ENCODE measurements at places on chromosomes 2 and 18.

DNA sequence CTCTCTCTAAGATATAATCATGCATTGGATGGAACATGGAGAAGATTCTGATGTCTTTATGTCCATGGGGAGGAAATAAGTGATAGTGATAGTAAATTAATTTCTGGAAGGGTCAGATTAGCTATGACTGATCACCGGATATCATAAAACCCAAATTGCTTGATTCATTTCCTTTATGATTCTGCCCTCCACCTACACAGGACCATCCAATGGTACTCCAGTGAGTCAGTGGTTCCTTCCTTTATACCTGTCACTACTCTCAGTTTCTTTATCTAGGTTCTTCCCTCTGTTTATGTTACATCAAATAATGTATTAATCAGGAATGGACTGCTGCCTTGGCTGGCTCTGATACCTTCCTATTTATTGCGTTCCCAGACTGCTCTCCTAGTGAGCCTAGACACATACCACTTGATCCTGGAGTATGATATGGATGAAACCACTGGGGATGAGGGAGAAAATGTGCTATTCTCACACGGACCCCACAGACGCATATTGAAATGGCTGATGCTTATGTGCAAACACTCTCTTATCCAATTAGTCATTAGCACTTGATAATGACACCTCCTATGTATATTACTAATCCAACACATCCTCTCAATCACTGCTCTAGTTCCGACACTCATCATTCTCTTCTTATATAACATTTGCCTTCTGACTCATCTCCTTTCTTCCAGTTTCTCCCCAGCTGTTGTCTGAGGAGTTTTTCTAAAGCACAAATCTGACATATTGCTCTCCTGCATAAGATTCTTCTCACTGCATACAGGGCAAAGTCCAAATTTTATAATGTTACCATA, 315.6 kb downstream of the INSIG2 start:
- no peak for DNase-seq

GRCh38 chr18:24876266-24876665, 415.8 kb downstream of the HRH4 start:
- no peak for DNase-seq

- DNase-seq, result no peak
Measured at GRCh38 chr2:44079686-44080085, 83.9 kb upstream of the LRPPRC start.

DNA sequence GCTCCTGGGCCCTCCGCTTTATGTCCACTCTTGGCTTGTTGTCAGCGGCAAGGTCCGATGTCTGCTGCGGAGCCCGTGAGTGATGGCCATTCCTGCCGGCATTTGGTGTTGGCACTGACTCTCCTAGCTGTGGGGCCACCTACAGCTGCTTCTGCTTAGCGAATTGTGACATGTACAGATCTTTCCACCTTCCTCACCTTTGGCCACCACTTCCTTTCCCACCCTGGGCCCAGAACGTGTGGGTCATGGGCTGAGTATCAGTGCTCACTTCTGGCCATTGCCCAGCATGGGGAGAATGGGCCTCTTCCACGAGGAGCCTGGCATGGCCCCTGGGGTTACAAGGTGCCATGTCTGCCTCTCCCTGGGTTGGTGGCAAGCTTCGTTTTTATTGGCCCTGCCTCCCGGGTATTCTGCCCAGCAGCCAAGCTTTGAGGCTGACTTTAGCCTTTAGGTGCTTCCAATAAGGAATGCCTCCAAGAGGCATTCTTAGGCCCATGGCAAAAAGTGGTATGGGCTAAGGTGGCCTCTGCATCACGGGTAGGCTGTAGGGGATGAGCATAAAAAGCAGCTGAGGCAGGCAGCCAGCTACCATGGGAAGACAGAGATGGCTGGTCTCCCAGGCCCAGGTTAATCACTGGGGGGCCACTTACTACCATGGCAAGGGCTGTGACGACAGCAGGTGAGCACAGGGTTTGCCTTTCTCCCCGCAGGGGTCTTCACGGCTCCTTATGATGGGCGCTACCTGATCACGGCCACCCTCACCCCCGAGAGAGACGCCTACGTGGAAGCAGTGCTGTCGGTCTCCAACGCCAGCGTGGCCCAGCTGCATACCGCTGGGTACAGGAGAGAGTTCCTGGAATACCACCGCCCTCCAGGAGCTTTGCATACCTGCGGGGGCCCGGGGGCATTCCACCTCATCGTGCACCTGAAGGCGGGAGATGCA, 65.8 kb downstream of the EMILIN2 start:
- no peak for DNase-seq

- no peak for DNase-seq
Measured at GRCh38 chr2:234679741-234680687, 183.1 kb upstream of the ARL4C start.

DNA sequence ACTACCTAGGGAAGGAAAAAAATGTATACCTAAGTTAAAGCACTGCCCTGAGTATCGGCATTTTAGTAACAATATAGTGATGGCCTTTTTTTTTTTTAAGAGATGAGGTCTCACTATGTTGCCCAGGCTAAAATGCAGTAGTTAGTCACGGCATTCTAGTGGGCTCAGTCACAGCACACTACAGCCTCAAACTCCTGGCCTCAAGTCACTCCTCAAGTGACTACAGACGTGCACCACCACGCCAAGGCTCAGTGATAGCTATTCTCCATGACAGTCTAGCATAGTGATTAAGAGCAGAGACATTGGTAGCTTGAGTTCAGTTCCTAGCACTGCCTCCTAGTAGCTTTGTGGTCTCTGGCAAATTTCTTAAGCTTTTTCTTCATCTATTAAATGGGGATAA, 27.6 kb downstream of the UBXN2A start:
- no peak for DNase-seq

DNA sequence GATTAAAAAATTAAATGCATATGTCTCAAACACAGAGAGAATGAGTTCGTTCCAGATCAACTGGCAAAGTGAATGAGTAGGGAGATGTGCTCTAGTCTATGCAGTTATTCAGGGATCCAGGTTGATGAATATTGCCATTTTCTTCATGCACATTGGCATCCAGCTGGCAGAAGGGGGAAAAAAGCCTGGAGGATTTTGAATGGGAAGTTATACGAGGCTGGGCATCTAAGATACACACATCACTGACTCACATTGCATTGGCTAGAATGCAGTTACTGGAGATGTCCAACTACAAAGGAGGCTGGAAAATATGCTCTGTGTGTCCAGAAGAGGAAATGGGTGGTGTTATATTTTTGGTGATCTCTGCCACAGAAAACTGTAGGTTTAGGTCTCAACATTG, 270.9 kb upstream of the FIGN start:
- no peak for DNase-seq

DNA sequence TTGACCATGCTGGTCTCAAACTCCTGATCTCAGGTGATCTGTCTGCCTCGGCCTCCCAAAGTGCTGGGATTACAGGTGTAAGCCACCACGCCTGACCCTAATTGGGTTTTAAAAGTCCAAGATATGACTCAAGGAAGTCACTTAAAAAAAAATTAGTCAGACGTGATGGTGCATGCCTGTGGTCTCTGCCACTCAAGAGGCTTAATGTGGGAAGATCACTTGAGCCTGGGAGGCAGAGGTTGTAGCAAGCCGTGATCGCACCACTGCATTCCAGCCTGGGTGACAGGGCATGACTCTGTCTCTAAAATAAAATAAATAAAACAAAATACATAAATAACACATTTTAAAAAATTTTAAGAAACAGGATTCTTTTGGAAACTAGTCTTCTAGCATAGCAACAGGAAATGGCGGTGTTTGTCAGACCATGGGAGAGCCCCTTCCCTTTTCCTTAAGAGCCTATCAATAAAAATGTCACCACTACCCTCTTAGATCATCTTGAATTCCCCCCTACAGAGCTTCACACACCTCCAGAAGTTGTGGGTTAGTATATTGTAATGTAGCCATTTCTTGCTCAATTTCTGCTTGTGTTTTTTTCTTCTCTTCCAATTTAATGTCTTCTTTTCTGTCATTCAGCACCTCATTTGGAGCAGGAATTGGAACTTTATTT, 20.1 kb downstream of the SFT2D3 start:
- DNase-seq, result no peak

DNA sequence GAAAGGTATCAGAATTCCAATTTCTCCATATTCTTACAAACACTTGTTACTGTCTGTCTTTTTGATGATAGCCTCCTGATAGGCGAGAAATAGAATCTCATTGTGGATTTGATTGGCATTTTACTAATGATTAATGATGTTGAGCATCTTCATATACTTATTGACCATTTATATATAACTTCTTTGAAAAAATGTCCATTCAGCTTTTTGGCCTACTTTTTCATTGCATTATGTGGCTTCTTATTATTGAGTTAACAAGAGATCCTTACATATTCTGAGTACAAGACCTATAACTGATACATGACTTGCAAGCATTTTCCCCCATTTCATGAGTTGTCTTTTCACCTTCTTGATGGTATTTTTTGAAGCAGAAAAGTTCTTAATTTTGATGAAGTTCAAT, 54.6 kb downstream of the QPCT start:
- DNase-seq, result no peak

- no peak for DNase-seq
Measured at GRCh38 chr2:238157506-238158017, 1.2 kb upstream of the ERFE start.

- no peak for DNase-seq
Measured at GRCh38 chr2:218849721-218850120, 9.9 kb upstream of the WNT6 start.

DNA sequence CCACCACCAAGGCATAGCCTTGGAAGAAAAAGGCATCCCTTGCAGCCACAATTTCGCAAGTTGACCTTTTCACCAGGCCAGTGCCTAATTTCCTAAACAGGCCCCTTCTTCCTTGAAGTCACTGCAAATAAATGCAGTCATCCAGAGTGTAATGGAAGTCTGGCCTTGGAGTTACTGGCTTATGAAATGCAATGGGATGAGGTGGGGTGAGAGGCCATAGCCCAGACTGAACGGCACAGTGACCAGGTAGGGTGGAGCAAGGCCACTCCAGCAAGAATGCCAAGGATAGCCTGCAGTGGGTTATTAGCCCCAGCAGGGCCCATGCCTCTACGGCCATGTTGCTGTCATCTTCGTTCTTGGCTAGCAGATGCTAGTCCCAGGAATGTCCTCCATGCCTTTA, 68.4 kb downstream of the BCL11A start:
- DNase-seq, result no peak

GRCh38 chr2:99397266-99397920, 60.2 kb downstream of the EIF5B start:
- DNase-seq, result no peak

GRCh38 chr2:126898636-126899035, at the start of gene TEX51:
TEX51 (plus strand) TSS chr2:126898890; CDS start chr2:126898919, 29 bp downstream.
- DNase-seq, result no peak

DNA sequence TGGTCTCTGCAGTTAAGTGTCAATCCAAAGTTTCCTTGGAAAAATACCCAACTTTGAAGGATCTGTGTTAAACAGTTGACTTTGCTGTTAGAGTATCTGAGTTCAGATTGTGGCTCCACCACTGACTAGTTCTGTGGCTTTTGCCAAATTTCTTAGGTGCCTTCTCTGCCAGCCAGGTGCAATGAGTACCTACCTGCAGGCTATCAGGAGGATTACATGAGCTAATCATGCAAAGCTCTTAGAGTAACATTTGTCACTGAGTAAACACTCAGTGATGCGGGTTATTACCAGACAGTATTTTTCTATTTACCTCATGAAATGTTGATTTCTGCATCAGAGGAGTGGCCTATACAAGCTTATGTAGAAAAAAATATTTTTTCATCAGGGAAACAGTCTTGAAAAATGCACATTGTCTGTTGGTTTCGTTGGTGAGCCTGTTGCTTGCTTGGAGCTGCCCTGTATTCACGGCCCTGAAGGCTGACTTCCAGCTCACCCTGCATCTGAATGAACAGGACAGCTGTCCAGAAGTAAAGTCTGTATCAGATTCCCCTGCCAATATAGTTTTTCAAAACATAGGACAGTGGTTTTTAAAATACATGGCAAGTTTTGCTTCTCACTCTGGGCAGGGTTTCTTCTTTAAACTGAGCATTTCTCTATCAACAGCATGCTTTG, 235.1 kb downstream of the CDCA7 start:
- DNase-seq, result no peak

- DNase-seq, result no peak
Measured at GRCh38 chr2:127511090-127511695, 15.1 kb downstream of the IWS1 start.

DNA sequence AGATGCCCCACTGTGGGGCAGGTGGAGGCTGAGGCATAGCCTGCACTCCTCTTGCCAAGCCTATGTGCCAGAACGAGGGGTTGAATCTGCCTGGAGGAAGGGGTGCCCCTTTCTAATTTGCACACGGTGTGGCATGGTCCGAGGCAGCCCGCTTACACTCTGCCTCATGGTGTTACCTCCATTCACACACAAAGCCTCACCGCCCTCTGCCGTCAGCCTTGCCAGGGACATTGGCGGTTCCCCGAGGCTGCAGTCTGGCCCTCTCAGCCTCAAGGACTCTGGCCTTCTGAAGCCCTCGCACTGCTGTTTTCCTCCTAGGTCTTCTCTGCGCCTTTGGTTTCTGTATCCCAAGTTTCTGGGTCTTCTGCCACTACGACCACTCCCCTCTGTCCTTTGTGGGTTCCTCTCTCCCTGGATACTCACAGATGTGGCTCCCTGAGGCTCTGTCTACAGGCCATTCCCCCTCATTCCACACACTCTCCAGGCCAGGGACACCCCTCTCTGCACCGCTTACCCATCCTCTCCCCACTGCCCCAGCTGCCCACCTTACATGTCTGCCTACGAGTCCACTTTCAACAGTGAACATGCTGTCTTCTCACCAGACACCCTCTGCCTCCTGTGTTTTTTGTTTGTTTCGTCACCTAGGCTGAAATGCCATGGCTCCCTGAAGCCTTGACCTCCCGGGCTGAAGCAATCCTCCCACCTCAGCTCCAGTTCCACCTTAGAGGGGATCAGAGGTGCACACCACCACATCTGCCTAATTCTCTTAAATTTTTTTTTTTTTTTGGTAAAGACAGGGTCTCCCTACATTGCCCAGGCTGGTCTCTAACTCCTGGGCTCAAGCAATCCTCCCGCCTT, 7.9 kb upstream of the ASPRV1 start:
- no peak for DNase-seq

- no peak for DNase-seq
Measured at GRCh38 chr2:237488901-237489860, 2.1 kb downstream of the MLPH start.

- no peak for DNase-seq
Measured at GRCh38 chr2:54114936-54115283, 505 bp upstream of the ACYP2 start.

GRCh38 chr18:60508108-60508507, 135.5 kb upstream of the MC4R start:
- DNase-seq, result no peak

DNA sequence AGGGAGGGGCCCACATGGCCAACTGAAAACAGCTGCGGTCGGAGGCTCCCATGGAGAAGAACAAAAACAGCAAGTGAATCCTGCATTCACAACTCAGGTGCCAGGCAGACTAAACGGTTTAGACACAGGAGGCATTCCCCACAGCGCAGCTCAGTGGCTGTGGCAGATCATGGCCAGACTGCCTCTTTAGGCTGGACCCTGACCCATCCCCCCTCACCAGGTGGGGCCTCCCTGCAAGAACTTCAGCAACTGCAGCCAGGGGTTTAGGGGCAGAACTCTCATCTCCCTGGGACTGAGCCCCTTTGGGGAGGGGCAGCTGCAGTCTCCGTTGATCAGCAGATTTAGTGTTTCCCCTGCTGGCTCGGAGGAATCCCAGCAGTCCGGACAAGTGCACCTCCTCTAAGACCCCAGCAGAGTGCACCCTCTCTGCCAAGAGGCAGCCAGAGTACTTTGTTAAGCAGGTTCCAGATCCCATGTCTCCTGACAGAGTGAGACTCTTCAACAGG, 346.7 kb downstream of the SS18 start:
- DNase-seq, result no peak
